ENCODE measurements at places on chromosomes 12 and 14.

DNA sequence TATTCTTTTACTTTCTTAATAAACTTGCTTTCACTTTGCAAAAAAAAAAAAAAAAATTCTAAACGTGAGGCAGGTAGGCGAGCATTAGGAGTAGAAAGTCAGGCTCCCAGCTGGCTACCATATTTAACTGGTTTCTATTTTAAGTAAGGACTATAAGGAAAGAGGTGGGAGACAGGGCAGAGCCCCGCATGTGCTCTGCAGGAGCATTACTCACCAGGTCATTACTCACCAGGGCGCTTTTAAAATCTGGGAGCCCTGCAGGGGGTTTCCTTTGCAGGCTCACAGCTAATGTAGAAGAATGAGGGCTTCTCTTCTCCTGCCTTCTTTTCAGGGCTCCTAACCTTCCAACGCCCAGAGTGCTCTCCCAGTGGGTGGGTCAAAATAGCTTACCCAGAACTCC, 14.0 kb upstream of the DPF3 start:
- DNase-seq = no peak

DNA sequence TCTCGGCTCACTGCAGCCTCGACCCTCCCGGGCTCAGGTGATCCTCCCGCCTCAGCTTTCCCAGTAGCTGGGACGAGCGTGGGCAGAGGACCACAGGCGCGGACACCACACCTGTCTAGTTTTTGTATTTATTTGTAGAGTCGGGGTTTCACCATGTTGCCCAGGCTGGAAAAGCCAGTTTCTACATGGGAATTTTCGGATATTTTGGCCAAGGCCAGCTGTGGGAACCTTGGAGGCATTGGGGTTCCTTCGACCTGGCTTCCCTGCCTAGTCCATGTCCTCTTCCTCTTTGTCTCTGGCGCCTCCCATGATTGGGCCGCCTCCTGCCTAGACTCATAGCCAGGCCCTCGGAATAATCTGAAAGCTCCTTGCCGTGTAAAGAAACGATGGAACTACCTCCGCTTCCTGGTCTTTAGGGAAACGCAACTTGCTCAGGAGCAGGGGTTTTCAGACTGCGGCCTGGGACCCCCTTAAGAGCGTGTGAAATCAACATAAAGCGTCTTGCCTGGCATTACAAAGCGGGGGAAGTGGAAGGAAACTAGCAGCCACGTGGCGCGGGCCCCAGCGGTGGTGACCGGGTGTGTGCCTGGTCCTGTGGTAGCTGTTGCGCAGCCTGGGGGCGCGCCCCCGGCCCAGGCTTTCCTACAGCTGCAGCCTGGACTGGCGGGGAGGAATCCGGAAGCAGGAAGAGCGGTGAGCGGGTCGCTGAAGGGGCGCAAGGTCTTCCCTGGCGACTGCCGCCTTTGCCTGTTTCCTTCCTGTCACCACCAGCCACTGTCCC, 1.4 kb upstream of the HSP90AA1 start:
- DNase-seq = peak; percentile 37

DNA sequence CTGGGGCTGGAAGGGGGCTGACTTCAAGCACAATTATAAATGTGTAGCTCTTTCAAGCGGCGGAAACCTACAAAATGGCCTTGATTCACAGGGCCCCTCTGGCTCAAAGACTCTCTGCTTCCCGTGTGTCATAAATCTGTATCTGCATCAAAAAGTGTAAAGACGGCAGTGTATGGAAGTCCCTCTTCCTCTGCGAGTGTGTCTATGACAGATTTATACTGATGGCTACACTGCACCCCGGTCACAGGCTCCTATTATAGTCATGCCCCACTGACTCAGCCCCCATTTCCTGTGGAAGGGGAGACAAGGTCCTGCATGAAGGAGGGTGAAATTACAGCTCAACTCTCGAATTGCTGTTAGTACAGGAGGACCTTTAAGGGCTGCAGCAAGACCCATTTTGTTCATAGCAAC, 68.6 kb downstream of the HMGA2 start:
- no peak for DNase-seq

DNA sequence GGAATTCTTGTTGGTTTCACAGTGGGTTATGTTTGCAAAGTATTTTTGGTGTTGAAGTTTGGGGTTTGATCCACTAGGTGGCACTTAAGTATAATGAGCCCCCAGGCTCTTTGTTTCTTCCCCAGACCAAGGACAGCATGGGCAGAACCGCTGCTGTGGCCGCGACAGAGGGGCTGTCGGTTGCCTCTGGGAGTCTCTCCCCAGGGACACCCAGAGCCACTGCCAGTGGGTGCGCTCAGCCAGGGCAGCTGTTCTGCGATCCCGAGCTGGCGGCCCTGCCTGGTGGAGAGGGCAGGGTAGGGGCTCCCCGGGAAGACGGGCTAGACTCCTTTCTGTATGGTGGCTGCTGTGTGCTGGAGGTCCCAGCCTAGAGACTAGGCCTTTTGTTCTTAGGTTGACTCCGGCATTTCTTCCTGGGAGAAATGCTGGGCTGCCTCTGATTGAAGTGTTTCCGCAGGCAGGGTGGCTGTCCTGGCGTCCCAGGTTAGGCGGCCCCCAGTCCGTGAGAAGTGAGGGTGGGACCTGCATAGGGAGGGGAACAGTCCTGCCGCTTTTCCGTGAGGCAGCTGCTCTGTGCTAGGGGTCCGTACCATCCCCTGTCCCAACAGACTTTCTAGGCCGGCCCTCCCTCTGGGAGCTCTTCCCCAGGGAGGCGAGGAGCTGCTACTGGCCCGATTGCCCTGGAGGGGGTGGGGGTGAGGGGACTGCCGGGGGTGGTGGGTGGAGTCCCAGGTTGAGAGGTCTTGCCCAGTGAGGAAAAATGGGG, 253.1 kb upstream of the PELI2 start:
- no peak for DNase-seq

- DNase-seq = no peak
These were observed 219.6 kb downstream of the KTN1 start for GRCh38 chr14:55799508-55800095.

- DNase-seq = no peak
These were observed 22.1 kb upstream of the CEP170B start for GRCh38 chr14:104843006-104843405.

DNA sequence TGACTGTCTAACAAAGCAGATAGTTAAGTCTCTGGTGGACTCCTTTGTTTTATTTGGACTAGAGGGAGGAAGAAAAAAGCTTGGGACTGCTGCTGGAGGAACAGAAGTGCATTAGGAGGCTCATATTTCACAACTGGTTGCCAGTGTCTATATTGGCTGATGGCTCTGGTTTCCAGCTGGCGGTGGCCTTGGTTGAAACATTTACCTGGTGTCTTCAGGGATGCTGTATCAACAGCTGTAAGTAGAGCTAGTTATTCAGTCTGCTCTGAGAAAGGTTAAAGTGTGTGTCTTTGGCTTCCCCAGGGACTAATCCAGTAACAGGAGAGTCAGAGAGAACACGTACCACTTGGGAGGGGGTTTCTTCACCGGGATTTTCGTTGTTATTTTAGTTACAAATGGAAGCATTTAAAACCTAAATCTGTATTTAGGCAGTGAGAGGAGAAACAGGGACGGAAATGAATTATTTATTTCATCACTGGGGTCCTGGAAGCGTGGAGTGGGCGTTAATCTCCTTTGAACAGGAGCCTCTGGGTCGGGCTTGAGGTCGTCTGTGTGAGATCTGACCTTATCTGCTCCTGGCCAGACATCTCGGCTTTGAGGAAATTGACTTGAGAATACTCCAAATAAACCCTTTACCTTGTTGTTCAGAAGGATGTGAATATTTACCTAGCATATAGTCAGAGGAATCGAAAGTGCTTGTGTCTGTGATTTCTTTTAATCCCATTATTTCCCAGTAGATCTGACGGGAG, 149.9 kb downstream of the NRXN3 start:
- DNase-seq = no peak

GRCh38 chr14:73462048-73462715, 3.8 kb upstream of the NUMB start:
- DNase-seq = no peak

DNA sequence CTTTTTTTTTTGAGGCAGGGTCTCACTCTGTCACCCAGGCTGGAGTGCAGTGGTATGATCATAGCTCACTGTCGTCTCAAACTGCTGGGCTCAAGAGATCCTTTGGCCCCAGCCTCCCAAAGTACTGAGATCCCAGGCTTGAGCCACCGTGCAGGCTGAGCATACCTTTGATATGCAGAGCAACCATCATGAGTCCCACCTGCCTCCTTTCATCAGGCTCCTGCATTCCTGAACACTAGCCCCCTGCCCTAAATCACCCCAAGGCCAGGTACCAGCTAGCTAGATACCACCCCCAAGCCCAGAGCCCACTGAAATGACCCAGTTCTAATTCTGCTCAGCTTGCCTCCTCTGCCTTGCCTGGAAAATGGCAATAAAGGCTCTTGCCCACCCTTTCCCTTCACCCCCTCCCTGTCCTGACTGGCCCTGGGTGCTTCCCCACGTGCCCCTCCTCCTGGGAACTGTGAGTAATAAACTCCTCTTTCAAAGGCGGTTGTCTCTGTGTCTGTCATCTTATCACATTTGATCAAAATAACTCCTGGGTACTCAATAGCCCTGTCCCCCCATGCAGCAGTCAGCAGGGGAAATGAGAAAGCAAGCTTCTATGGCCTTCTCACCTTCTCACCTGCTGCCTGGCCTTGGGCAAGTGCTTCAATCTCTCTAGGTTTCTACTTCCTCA, 6.4 kb upstream of the BRF1 start:
- DNase-seq = no peak

- no peak for DNase-seq
These were observed 20.5 kb downstream of the WBP11 start for GRCh38 chr12:14782756-14783155.

- no peak for DNase-seq
These were observed 13.1 kb downstream of the GPR68 start for GRCh38 chr14:91231446-91231845.

- DNase-seq = no peak
These were observed 15.8 kb downstream of the KRT2 start for GRCh38 chr12:52636189-52636588.

GRCh38 chr14:89408907-89409700, 7.9 kb downstream of the FOXN3 start:
- DNase-seq = no peak

DNA sequence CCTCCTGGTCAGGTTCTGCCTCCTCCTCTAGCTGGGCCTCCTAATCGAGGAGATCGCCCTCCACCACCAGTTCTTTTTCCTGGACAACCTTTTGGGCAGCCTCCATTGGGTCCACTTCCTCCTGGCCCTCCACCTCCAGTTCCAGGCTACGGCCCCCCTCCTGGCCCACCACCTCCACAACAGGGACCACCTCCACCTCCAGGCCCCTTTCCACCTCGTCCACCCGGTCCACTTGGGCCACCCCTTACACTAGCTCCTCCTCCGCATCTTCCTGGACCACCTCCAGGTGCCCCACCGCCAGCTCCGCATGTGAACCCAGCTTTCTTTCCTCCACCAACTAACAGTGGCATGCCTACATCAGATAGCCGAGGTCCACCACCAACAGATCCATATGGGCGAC, 19.3 kb downstream of the CPSF6 start:
- no peak for DNase-seq

DNA sequence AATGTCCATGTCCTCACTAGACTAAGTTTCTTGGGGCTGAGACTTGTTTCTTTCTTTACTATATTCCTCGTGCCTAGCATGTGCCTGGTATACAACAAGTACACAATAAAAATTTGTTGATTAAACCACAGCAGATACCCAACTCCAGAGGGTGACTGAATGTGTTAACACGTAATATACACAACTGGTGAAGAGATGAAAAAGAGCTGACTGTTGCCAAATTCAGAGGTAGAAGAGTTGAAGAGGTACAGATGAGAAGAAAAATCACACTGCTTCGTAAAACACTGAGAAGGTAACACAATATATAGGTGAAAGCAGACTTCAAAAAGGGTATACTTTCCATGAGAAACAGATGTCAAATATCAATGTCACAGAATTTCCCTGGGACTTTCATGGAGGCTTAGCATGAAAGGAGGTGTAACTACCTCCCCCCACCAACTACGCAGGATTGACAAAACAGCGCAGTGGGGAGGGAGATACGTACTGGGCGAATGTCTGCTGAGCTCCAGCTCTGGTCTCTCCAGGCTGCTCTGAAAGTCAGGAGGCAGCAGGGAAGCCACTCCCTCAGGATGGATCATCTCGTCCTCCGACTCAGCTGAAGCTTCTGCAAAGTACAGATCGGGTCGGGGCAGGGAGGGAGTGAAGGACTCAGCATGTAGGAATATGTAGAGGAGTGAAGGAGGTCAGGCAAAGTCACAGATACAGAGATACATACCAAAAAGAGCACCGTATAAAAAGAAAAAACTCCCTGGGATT, 5.3 kb downstream of the ACIN1 start:
- DNase-seq = no peak

GRCh38 chr12:25734529-25735180, 181.6 kb upstream of the LMNTD1 start:
- DNase-seq = no peak

- DNase-seq = no peak
These were observed 15.3 kb downstream of the DLK1 start for GRCh38 chr14:100741966-100742365.

- DNase-seq = no peak
These were observed 83.8 kb downstream of the CCER1 start for GRCh38 chr12:90870971-90871725.

- DNase-seq = no peak
These were observed 58.2 kb downstream of the ALG10B start for GRCh38 chr12:38374751-38375150.

GRCh38 chr12:119151445-119152026, 27.2 kb upstream of the HSPB8 start:
- DNase-seq = no peak

GRCh38 chr12:6542209-6543009, 8.1 kb downstream of the GAPDH start:
- no peak for DNase-seq

- no peak for DNase-seq
These were observed 28.2 kb downstream of the TTC7B start for GRCh38 chr14:90788031-90788430.

DNA sequence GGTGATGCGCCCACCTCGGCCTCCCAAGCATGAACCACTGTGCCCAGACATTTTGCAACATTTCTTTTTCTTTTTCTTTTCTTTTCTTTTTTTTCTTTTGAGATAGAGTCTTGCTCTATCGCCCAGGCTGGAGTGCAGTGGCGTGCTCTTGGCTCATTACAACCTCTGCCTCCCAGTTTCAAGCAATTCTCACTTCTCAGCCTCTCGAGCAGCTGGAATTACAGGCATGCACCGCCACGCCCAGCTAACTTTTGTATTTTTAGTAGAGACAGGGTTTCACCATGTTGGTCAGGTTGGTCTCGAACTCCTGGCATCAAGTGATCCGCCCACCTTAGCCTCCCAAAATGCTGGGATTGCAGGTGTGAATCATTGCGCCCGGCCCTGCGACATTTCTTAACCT, 7.6 kb upstream of the CDC42BPB start:
- DNase-seq = no peak

GRCh38 chr12:112967306-112967705, 11.0 kb upstream of the OAS2 start:
- DNase-seq = no peak

DNA sequence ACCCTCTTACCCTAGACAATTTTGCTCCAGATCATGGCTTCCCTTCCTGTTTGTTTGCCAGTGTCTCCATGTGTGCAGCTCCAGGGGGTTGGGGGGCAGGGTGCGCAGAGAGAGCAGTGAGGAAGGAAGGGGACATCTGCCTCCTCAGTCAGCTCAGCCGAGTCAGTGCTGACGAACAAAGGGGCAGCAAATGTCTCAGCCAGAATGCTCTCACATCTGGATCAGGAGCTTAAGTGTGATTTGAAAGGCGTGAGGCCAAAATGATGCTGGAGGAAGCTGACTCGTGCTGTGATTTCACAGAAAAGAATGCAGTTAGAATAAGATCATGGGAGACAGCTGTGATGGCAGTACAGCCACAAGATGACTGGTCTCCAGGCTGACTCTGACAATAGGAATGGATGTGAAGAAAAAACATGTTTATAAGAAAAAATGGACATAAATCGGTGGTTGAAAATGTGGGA, 27.1 kb upstream of the CDK17 start:
- no peak for DNase-seq
